SJSA1 (cell line): ENCODE measurements at places on chromosomes 11 and 22.

DNA sequence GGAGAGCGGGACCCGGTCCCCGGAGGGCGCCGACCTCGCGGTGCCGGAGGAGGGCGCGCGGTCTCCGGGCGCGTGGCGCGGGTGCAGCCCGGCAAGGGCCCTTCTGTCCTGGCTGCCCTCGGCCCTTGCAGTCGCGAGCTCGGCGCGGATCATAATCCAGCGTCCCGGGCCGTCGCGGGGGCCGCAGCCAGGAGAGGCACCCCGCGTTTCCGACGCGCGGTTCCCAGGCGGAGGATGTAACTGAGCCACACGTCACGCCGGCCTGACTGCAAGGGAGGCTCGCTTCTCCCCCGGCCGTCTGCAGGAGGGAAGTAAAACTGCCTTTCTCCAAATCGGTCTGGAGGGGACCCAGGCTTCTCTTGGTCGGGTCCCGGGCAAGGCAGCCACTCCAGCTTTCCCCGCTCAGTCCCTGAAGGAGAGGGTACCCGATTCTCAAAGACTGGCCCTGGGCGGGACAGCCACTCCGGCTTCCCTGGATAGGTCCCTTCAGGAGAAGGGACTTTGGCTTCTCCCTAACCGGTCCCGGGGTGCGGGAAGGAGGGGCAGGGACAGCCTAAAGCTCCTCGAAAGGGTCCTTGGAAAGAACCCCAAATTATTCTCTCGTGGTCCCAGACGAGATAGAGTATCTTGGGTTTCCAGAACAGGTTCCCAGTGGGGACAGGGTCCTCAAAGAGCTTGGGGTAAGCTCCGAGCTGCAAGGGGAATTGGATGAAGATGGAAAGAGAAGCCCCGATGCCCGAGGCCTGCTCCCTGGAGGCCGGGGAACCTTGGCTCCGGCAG lies 836 bp downstream of the SPON1 start:
- DNase-seq, result peak; percentile 63

- DNase-seq, result no peak
Measured at GRCh38 chr11:59875856-59876519, 2.6 kb upstream of the OOSP3 start.

GRCh38 chr11:57290288-57290687 lies 34.5 kb downstream of the TNKS1BP1 start:
- no peak for DNase-seq

GRCh38 chr22:23832226-23833016 lies 6.4 kb downstream of the DERL3 start:
- no peak for DNase-seq

DNA sequence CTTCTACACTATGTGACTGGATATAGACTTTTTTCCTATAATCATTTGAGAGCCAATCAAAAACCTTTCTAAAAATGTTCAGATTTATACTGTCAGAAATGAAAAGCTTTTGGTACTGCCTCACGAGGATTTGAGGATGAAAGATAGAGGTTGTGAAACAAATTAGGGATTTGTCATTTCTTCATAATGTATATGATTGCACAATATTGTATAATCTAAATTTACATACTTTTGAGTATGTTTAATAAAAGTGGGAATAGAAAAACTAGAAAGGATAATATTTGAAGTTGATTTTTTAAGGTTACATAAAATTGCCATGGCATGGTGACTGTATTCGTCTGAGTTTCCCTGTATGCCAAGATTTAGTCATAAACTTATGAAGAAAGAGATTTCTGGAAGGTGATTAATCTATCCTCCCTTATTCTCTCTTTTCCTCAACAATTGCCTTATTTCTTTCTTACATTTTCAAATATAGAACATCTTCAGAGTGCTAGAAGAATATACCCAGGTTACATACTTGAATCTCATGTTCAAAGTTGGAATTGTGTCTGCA lies 56.2 kb downstream of the CASP12 start:
- no peak for DNase-seq
